Epithelial cell of esophagus (primary cell): ENCODE measurements at places on chromosomes 2 and 18.

DNA sequence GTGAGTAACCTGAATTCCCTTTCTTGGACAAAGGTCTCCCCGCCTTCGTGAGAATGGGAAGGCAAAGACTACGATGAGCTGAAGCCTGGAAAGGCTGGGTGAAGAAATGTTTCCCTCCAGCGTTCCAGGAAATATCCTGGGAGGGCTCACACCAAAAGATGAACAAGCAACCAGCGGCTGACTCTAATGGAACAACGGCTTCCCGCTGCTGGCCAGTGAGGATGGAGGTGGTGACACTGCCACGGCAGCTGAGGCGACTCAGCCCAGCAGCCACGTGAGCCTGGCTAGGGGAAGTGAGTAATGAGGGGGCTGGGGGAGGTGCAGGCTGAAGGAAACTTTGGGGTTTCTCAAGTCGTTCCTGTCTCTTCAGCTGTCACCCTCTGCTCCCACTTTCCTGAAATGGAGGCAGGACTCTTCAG lies 105.0 kb upstream of the SMAD7 start:
- peak; percentile 65 for DNase-seq

- DNase-seq = no peak
Observed at GRCh38 chr2:132816234-132816633, 146.2 kb upstream of the LYPD1 start.

- DNase-seq = no peak
Observed at GRCh38 chr2:205787761-205788160, 105.5 kb downstream of the NRP2 start.

DNA sequence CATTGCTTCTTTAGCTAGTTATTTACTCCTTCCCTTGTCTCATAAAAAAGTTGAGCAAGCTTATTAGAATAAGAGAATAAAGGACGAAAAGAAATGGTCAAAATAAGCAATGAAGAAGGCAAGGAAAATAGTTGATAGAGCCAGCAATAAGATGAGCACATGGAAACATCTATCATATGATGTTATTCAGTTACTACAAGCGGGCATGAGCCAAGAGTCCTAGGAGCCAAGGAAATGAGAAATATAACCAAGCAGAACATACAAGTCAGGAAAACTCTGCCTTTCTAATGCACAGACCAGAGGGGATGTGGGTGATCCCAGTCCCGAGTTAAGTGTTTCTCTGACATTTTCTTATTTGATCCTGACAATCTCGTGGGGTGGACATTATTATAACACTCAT lies 33.9 kb downstream of the INO80C start:
- DNase-seq = no peak

DNA sequence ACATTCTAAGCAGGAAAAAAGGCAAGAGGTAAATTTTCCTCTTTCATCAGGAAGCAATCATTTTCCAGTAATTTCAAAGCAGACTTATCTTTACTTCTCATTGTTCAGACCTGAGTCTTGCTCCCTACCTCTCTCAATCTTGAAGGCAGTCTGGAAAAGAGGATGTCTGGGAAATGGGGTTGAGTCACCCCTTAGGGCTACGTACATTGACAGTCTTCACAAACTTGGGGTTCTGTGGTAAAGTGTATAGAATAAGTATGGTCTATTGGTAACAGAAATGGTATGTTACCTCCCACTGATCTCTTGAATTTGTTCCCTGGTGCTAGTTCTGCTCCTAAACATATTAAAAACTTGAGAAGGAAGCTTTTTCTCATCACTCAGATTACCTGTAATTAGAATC lies 361.3 kb downstream of the SS18 start:
- DNase-seq = no peak

GRCh38 chr2:66478731-66479316 lies 43.9 kb downstream of the MEIS1 start:
- peak; percentile 24 for DNase-seq
